D341Med (cell line): ENCODE measurements at places on chromosomes 1 and 21.

DNA sequence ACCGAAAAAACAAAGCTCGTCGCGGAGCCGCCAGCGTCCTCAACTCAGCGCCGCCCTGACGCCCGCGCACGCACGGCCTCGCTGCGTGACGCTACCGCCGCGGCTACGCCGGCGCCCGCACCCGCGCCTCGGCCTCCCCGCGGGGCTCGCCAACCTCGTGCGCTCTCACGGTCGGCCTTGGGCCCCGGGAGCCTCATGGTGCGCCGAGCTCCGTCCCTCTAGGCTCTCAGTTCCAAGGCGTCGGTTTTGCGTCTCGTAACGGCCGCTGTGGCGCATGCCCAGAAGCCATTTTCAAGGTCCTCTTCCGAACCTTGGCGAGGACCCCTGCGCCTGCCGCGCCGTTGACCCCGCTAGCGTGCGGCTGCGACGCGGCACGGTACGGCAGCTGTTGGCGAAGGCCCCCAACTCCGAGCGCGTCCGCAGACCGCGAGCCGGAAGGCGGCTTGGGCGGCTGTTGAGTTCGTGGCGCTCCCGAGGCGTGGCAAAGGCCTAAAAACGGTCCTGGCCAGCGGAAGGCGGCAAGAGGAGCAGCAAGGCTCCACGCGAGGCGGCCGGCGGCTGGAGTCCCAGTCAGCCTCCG, at the start of gene HENMT1:
HENMT1 (minus strand) TSS at position 64 of the 580 bp plus-strand sequence. CDS start 1,209 bp downstream, outside the sequence.
- no peak for DNase-seq

DNA sequence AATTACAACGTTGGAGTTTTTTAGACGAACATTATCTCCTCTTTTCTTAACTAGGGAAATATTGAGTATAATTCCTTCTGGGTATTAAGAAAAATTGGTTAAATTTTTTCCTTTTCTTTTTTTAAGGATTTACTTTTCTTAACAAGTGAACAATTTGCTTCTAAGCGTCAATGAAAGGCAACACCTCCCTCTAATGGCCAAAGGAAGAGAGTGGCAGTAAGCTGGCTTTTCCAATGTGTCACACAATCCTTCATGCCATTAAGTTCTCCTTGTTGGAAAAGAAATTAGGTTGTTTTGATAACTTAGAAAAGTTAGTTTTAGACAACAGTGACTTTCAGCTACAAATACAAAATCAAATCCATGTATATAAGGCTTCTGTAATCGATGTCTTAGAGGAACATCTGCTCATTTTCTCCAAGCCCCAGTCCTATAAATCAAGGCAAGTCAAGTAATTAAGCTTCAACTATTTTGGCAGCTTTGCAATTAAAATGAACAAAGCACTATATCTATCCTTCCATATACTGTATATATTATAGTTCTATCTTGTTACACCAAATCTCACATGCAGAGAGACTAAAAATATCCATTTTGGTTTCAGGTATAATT, 62.8 kb downstream of the EDEM3 start:
- peak; percentile 56 for DNase-seq

- DNase-seq: no peak
These were observed 162.4 kb upstream of the CACYBP start for GRCh38 chr1:174837386-174837785.

- no peak for DNase-seq
These were observed 25.5 kb downstream of the ETNK2 start for GRCh38 chr1:204126386-204126785.

- no peak for DNase-seq
These were observed 769 bp downstream of the GPSM2 start for GRCh38 chr1:108877348-108878159.

DNA sequence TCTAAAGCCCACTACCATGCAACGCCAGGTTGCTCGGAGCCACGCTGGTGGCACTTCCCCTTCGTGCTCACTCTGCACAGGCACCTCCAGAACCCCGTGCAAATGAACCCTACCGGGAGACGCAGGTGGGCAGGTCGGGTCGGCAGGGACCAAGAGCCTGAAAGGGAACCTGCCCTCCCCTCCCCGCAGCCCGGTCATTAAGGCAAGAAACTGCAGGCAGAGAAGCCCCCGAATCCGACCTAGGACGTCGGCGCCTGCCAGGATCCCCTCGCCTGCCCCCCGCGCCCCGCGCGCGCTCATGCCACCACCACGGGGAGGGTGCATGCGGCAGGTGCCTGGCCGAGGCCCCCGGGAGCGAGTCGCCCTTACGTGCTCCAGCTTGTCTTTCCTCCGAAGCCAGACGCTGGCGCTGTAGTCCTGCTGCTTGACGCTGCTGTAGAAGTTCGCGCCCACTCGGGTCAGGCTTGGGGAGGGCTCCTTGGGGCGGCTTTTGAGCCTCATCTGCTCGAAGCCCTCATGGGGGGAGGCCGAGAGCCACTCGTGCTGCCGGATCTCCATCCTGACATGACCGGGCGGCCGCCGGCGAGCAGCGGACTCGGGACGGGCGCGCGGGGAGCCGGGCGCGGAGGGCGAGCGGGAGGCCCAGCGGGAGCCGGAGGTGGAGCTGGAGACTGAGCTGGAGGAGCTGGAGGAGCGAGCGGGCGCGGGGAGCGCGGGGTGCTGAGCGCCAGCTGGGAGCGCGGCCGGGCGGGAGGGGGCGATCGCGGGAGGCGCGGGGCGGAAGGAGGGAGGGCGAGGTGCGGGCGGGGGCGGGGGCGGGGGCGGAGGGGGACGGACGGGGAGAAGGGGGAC, 552 bp downstream of the PLD5 start:
- peak; percentile 91 for DNase-seq

GRCh38 chr21:35336534-35336933, 287.4 kb upstream of the RUNX1 start:
- no peak for DNase-seq

DNA sequence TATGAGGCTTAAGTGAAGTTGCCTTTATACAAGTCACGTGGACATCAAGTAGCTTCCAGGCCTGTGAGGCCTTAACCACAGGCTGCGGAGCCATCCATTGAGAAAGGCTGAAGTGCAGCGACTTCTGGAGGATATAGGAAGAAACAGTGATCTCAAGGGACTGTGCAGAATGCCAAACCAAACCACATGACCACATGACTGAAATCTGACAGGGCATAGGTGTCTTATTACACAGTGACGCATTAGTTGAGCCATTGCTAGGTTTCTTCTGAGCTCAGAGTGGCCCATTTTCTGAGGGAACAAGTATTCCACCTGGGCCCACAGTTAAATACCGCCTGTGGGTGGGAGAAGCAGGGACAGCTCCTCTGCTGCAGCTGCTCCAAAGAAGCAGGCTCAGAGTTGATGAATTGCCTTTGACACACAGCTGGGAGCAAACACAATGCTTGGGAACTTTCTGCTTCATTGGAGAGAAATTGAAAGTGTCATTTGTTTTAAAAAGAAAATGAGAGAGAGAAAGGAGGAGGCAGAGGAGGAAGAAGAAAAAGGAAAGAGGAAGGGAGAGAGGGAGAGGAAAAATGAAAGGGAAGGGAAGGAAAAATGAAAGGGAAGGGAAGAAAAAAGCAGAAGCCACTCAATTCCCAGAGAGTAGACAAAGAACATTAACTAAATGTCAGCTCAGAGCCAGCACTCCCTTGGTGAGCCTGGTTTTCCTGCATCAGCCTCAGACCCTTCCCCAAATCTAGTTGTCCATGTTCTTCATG, 94.4 kb downstream of the COLGALT2 start:
- no peak for DNase-seq

GRCh38 chr1:205012391-205013140, 30.4 kb upstream of the CNTN2 start:
- no peak for DNase-seq

- no peak for DNase-seq
These were observed 167.5 kb downstream of the ZNF281 start for GRCh38 chr1:200242110-200243041.

DNA sequence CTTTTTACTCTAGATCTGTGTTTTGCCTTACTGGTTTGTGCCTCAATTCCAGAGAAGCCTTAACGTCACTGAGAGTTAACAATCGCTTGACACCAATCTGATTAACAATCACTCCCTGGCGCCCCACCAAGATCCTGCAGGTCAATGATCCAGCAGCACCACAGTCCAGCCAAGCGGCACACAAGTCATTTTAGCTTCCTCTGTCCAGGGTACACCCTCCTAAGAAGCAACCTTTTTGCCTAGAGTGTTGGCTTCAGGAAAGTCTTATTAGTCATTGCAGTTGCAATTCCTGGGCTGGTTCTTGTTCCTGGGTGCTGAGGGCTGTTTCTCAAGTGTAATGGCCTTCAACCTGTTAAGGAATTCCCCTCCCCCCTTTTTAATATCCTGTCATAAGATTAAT, 323.0 kb upstream of the USP25 start:
- DNase-seq: no peak

DNA sequence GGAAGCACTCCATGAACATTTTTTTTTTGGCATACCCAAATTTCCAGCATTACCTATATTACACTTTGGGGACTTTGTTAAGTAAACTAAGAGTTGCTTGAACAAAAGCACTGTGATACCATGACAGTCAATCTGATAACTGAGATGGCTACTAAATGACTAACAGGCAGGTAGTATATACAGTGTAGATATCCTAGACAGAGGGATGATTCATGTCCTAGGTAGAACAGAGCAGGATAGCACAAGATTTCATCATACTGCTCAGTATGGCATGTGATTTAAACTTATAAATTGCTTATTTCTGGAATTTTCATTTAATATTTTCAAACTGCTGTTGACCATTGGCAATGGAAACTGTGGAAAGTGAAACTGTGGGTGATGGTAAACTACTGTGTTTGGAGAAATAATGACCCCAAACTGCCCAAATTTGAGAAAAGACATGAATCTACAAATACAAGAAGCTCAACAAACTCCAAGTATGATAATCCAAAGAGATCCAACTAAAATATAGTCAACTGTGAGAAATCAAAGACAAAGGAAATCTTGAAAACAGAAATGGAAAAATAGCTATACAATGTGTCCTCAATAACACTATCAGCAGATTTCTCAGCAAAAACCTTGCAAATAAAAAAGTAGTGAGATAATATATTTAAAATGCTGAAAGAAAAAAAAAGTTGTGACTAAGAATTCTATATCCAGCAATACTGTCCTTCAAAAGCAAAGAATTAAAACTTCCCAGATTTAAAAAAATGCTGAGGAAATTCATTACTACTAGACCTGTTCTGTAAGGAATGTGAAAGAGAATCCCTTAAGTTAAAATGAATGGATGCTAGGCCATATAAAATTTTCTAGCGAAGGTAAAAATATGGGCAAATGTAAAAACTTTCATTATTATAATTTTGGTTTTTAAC, 410.4 kb downstream of the DUSP10 start:
- no peak for DNase-seq

DNA sequence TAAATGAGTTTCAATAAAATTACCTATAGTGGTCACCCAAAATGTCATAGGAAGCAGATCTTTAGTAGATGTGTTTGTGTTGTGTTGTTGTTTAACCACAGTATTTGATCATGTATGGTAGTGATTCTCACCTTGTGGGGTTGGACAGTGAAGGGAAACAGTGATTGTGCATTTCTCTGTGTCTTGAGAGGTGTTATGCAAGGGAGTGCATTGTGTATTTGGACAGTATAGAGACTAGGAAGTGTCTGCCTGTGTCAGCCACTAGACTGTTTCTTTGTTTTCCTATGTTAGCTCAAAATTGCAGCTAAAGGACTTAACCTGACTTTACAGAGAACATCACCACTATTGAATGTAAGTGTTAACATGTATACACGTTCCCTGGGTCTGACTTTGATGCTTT, 6.0 kb downstream of the RGS2 start:
- no peak for DNase-seq

DNA sequence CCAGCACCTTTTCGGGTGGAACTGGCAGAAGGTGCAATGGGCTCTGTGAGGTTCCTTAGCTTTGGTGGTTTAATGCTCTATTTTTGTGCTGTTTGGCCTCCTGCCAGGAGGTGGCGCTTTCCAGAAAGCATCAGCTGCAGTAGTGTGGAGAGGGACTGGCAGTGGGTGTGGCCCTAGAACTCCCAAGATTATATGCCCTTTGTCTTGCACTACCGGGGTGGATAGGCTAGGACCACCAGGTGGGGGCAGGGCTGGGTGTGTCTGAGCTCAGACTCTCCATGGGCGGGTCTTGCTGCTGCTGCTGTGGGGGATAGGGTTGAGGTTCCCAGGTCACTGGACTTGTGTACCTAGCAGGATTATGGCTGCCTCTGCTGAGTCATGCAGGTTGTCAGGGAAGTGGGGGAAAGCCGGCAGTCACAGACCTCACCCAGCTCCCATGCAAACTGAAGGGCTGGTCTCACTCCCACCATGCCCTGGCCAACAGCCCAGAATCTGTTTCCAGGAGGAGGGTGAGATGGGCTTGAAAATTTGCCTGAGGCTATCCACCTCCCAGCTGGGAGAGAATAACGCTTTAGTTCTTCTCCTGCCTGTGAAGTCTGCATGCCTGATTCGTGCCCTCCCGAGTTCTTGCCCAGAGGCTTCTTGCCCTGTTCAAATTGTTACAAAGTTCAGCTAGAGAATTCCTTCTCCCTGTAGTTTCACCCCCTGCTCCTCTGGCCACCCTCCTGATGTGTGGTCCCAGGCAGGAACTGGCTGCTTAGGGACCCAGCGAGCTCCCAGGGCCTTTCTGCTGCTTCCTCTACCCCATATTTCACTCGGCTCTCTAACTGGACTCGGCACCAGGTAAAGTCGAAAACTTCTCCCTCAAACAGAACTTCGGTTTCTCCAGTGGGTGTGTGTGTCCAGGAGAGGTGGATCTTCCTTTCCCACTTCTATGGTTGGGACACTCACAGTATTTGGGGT, 76.5 kb upstream of the BTG3 start:
- no peak for DNase-seq

- DNase-seq: no peak
These were observed 36.1 kb downstream of the PEX14 start for GRCh38 chr1:10510520-10511493.

DNA sequence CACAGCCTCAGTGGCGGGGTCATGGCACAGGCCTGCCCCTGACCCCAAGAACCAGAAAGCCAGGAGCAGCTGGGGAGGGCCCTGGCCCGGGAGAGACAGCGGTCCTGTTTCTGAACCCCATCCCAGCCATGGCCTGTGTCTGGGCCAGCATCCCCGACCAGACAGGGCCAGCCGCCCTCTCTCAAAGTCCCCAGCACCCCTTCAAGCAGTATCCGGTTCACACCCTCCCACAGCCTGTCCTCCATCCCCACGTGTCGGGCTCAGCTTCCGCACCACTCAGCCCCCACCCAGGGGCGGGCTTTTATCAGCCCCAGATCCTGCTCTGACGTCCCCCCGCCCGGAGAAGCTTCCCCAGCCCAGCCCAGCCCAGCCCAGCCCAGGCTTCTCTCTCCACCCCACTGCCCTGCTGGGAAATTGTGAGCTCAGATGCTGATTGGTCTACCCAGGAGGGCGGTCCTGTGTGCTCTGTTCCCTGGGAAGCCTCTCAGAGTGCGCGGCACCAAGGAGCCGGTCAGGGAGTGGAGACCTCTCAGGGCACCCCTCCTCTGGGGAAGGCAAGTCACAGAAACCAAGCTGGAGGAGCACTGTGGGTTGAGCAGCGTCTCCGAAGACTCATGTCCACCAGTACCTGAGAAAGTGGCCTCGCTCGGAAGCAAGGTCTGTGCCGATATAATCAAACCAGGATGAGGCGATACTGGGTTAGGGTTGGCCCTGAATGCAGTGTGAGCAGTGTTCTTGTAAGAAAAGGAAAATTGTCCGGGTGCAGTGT, 4.7 kb upstream of the FAAP20 start:
- DNase-seq: peak; percentile 61
